H7 (cell line): ENCODE measurements at places on chromosomes 1 and 21. TPM values are rescaled to one million over a fixed set of nuclear protein-coding genes. Genes with fewer than 3 reads are reported as not detected.

- no peak for DNase-seq
These were observed 26.6 kb downstream of the MAP3K7CL start for GRCh38 chr21:29157080-29157479.

Gene GJB5
- total RNA-seq, result 0.48 TPM in 1 of 2 replicates, not detected in the other

DNA sequence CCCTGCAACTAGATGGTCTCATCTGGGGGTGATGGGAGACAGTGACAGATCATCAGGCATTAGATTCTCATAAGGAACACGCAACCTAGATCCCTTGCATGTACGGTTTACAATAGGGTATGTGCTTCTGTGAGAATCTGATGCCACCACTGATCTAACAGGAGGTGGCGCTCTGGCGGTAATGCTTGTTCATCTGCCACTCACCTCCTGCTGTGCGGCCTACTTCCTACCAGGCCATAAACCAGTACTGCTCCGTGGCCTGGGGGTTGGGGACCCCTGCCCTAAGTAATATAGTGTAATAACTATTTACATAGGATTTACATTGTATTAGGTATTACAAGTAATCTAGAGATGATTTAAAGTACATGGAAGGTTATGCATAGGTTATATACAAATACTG lies 134.9 kb downstream of the CLEC20A start:
- no peak for DNase-seq

Gene CD164L2
- 1.7 and 3.8 TPM in 2 replicates for total RNA-seq

- no peak for DNase-seq
These were observed 5.8 kb downstream of the HMGCS2 start for GRCh38 chr1:119762953-119763352.

Gene SDC3
- total RNA-seq, result 38.0 and 44.2 TPM in 2 replicates

DNA sequence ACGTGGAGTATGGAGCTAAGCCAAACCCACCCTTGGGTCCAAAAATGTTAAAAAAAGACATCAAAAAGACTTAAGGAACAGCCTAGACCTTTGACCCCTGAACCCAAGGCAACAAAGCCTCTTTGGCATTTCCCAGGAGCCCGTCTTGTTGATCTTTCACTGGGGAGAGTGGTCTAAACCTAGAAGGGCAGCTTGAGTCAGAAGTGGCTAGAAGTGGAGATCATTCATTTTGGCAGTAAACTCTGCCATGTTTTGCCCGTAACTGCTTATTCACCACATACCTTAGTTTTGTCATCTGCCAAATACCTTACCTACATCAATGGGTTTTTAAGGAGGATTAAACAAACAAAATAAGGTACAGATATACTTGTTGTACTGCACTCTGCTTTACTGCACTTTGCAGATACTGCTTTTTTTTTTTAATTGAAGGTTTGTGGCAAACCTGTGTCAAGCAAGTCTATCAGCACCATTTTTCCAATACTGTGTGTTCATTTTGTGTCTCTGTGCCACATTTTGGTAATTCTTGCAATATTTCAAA lies 1.7 kb upstream of the CTSE start:
- no peak for DNase-seq

Gene CYP4A22
- total RNA-seq, result not detected in 2 replicates

Gene CHIT1
- total RNA-seq, result not detected in 2 replicates

DNA sequence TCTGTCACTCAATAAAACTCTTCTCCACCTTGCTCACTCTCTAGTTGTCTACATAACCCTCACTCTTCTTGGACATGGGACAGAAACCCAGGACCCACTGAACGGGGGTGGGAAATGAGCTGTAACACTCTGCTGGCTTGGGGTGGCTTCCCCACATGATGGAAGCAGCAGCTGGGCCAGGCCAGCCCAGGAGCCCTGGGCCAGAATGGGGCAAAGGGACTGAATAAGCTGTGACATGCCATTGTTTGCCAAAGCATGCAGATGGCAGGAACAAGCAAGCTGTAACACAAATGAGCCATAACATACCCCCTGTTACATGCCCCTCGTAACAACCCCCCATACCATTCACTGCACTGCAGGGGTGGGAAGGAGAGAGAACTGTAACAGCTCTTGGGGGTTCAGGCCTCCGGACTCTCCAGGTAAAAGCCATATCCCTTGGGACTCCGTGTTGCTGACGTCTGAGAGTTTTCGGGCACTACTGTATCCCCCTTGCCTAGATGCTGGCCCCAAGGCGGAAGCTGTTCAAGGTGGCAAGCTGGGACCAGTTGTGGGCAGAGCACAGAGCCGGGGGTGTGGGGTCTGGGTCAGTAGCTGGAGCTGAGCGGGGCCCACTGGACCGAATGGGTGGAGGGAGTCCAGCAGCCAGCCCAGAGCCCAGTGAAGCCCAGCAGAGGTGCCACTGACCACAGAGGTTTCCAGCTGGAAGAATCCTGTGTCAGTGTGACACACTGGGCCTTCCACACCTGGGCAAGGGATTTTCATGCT lies 56.1 kb upstream of the DMRTB1 start:
- DNase-seq, result no peak

Gene CATSPERE
- 0.14 TPM in 1 of 2 replicates, not detected in the other for total RNA-seq

DNA sequence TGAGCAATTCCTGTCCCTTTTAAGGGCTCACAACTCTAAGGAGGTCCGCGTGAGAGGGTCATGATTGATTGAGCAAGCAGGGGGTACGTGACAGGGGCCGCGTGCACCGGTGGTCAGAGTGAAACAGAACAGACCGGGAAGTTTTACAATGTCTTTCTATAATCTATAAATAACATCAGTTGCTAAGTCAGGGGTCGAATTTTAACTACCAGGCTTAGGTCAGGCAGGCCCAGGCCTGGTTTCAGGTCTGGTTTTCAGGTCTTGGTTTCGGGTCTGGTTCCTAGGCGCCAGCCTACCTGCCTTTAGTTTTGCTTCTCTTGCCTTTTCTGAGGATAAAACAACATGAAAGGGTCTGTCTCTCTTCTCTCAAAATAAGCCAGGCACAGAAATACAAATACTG lies 476.0 kb upstream of the CAMK1G start:
- no peak for DNase-seq

- DNase-seq, result no peak
These were observed 16.0 kb downstream of the ELOA start for GRCh38 chr1:23759277-23759676.

DNA sequence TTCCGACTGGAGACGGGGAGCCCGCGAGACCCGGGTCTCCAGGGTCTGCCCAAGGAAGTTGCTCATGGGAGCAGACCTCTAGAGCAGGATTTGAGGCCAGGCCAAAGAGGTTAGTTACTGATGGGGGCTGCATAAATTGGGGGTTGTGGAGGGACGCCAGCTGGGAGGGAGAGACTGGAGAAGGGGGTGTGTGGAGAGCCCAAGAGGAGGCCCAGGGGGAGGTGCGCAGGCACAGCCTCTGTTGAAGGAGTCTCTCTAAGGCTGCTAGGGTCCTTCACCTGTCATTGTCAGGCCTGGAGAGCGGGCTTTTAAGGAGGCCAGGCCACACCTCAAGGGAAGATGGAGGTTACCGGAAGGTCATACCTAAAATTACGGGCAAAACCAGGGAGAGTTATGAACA lies 363 bp downstream of the PLA2G5 start:
- DNase-seq, result no peak

DNA sequence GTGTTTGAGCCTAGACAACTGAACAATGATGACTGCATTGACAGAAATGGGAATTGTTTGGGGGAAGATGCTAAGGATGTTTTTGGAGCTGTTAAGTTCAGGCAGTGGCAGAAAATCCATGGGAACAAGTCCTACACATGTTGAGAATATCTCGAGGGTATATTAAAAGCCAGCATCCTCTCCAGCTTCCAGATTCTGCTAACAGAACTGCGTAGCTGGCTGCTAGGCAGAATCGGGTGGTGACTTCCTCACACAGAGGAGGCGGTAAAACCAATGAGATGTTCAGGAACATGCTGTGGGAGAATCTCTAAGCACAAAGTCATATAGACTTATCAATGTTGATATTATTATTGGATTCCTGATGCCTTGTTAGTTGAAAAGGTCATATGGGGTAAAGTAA lies 14.8 kb downstream of the FAM163A start:
- no peak for DNase-seq
